ENCODE measurements at places on chromosomes 16 and 17.
A peak's percentile ranks its signal among the peaks of the same experiment; 100 is the strongest.

GRCh38 chr17:73215447-73215846, 22.6 kb downstream of the COG1 start:
- DNase-seq: no peak

DNA sequence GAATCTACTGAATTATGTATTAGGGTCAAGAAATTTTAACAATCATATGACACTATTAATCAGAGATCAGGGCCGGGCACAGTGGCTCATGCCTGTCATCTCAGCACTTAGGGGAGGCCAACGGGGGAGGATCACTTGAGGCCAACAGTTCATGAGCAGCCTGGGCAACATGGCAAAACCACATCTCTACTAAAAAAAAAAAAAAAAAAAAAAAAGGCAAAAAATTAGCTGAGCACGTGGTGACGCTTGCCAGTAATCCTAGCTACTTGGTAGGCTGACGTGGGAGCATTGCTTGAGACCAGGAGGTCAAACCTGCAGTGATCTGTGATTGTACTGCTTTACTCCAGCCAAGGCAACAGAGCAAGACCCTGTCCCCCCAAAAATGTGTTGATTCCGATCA, 52.5 kb upstream of the CLEC3A start:
- DNase-seq: no peak

- DNase-seq: no peak
These were observed 77.1 kb upstream of the WSB1 start for GRCh38 chr17:27216836-27217235.

DNA sequence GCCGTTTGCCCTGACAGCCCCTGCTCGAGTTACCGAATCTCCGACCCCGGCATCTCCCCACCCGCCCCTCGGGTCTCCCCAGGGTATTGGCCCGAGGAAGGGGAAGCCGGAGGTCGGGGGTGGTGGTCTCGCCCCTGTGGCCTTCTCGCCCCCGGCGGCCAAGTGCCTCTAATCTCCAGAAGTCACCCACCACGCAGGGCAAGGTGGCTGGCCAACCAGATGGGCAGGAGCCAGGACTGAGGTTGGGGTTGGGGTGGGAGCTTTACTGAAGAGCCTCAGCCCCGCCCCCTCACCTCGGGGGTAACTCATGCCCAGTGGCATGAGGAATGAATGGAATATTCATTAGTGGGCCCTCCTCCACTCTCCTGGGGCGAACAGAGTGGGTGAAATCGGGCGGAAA, 637 bp downstream of the DHRS11 start:
- DNase-seq: peak; percentile 24

DNA sequence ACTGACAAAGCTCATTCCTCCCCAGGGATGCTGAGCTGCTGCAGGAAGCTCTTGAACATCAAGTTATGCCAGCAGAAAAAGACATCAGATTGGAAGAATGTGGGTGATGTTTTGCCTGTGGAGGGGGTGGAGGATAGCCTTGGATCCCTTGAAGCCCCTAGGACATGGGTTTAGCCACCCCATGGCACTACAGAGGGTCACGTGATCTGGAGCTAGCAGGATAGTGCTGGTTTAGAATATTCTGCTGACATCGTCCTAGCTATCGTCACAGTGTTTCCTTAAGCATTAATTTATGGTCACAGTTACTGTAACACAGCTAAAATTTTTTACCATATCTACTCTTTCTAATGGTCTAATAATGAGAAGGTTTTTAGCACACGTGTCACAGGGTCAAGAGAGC, 20.2 kb upstream of the MON1B start:
- DNase-seq: no peak

- DNase-seq: no peak
These were observed 106.8 kb downstream of the ZNF778 start for GRCh38 chr16:89324056-89325010.

- peak; percentile 94 for DNase-seq
These were observed 1.5 kb upstream of the MAF start for GRCh38 chr16:79601931-79602627.
